MV-4-11 (cell line): ENCODE measurements at places on chromosomes 16 and 17.

DNA sequence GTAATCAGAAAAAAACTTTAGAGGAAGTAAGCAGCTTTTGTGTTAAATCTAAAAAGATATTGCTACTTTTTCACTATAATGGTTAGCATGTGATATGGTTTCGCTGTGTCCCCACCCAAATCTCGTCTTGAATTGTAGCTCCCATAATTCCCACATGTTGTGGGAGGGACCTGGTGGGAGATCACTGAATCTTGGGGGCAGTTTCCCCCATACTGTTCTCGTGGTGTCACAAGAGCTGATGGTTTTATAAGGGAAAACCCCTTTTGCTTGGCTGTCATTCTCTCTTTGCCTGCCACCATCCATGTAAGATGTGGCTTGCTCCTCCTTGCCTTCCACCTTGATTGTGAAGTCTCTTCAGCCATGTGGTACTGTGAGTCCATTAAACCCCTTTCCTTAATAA is 117.1 kb downstream of the KCNJ2 start:
- peak; percentile 16 for DNase-seq

GRCh38 chr17:67160791-67161190 is 84.2 kb downstream of the HELZ start:
- no peak for DNase-seq

DNA sequence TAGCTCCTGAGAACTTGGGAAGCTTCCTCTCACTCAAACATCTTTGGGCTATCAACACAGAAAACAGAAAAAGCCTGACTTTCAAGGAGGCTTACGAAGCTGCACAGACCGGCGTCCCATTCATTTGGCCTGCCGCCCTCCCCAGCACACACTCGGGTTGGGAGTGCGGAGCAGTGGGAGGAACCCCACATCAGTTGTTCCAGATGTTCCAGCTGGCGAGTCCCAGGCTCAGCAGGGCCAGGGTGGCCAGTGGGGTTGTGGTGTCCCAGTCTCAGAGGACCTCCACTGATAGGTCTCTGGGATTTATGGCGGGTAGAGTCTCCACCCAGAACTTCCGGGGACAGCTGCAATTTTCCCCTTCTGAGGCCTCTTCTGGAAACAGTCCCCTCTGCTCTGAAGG is 43.1 kb upstream of the DLX4 start:
- no peak for DNase-seq

GRCh38 chr17:31068291-31068690 is 26.5 kb upstream of the NF1 start:
- DNase-seq: peak; percentile 54

DNA sequence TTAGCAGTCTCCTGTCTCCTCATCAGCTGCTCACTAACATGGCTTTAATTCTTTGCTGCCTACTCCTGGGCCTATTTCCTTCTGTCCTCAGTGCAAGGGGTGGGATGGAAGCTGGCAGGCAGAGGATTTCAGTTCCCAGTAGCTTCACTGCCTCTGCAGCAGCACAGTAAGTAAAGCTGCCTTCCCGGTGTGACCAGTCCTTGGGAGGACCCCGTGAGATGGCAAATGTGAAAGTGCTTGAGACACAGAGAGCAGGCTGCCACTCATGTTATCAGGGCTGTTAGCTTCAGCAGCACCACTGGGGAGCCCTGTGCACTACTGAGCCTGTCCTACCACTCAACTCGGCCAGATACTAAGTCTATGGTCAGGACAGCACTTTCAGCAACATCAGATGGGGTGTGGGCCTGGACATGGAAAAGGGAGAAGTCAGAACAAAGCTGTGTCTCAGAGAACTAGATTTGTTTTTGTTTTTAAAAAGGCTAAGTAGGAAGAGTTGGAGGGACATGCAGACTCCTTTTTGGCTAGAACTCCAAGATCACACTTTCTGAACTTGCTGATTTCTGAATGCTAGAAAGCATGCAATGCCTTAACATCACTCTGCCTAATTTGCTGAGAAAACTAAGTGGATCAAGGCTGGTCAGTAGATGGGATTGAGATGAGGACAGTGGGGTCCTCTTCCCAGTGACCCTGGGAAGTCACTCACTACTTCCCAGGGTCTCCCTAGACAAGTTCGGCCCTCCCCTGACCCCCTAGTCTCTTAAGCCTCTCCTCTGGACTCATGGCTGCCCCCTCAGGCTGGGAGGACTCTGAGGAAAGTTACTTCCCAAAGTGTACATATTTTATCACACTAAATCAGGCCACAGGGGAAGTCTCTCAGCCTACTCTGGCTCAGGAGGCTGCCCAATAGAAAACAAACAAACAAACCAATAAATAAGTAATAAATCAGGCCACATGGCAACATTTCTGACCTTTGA is 1.1 kb downstream of the ACSF2 start:
- DNase-seq: peak; percentile 52

DNA sequence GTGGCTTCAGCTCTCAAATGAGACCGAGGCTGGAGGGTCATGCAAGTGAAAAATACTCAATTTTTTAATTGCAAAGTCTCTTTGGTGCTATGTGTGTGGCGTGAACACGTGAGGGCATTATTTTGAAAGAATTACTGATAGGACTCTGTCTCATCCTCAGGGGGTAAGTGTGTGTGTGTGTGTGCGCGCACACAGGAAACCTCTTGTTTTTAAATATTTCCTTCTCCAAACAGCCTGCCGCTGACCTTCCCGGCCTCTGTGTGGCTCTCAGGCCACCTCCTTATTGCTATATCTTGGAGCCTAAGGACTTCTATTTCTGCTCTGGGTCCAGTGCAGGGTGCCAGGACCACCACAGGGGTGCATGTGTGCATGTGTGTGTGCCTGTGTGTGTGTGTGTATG is 99.7 kb downstream of the CMIP start:
- DNase-seq: peak; percentile 70

GRCh38 chr17:78111016-78111726 is 17.4 kb downstream of the TMC6 start:
- DNase-seq: no peak

GRCh38 chr17:61927208-61928100 is at the start of gene INTS2:
Gene INTS2 (minus strand): TSS chr17:61927982. CDS start chr17:61926644, 1,338 bp downstream.
- peak; percentile 90 for DNase-seq

DNA sequence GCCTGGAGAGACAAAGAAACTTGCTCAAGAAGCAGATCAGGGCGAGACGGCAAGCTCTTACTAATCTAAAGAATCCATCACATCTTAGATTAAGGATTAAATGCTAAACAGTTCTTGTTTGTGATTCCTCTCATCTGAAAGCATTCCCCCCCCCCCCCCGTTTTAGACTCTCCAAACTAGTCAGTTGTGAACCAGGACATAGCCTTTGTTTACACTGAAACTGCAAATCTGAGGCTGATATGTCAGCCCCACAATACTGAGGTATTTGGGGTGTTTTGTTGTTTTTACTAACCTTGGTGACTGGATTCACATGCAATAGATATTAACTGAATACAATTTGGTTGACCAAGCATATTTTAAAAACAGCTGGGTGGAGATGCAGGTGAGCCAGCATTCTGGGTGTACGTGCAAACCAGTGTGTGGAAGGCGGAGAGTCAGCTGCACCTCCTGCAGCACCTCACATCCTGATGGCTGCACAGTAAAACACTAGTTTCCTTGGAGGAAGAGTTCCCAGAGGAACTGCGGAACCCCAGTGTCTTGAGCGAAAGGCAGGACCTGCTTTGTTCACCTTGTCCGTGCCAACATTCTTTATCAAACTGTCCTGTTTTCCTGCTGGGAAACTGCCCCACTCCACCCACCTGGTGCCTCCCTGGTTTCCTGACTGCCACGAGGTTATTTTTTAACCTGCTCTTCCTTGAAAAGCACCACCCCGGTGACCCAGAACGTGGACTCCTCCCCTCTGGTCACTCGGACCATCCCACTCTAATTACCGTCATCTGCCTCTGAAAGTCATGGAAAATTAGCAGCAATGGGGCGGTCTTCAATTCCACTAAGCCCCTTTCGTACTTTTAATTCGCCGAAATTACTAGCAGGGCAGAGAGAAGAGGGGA is 1.2 kb upstream of the YPEL2 start:
- DNase-seq: no peak

DNA sequence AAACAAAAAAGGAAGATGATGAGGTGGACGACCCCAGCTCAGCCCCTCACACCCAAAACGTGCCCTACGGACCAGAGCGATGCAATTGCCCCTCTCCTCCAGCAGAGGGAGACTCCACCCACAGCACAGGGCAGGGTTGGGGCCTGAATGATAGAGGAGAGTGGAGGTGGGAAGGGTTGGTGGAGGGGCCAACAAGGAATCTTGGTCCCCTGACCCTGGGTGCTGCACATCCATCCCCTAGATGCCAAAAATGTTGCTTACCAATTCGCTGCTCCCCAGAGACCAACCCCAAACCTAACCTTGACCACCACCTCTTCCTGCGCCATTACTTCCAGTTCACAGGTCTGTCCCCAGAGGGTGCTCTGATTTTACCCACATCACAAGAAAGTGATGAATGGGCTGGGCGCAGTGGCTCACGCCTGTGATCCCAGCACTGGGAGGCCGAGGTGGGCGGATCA is 12.9 kb downstream of the P2RX5 start:
- DNase-seq: peak; percentile 46

DNA sequence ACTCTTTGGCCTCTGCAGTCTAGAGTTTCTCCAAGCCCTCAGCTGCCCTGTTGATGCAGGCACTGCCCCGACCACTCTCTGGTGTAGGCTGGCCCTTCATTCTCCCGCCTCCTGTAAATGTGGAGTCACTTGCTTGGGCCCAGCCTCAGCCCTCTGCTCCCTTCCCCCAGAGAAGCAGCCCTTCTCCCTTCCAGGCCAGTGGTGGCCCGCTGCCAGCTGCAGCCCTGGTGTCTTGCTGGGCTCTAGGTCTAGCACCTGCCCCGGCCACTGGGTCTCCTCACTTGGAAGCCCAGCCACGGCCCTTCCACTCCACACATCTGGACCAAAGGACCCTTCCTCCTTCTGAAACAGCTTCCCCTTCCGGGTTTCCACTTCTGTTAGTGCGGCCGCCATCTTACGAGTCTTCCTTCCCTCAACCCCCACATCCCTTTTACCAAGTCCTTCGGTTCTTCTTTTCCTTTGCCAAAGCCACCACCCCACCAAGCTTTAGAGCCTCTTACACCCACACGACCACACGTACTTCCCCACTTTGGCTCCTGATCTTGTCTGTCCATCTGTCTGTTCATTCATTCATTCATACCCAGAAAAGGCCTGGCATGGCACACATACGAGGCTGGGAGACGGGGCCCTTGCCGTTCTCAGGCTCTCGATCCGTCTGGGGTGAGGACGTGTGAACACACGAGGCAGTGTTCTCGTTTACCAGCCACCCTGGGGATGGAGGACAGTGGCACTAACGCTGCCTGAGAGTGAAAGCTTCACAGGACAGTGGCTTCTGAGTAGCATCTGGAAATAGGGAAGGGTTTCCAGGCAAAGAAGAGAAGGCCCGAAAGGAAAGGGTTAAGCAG is 68.0 kb downstream of the ABR start:
- peak; percentile 85 for DNase-seq

DNA sequence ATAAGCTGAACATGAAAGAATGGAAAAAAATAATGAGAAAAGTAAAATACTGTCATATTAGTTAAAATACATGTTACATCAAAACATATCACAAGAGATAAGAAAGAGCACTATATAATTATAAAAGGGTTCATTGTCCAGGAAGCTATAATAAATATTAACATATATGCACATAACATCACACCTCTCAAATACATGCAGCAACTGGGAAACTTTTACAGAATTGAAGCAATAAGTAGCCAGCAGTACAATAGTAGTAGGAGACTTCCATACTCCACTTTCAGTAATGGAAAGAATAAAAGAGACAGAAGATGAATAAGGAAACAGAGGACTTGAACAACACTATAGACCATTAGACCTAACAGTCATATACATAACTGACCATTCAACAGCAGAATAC is 90.4 kb downstream of the AHSP start:
- DNase-seq: no peak

GRCh38 chr17:82920150-82920549 is 80.3 kb upstream of the ZNF750 start:
- DNase-seq: no peak

- no peak for DNase-seq
Observed at GRCh38 chr16:69111876-69112230, 6.4 kb downstream of the HAS3 start.

GRCh38 chr16:53094013-53094630 is 39.3 kb downstream of the CHD9 start:
- peak; percentile 90 for DNase-seq

DNA sequence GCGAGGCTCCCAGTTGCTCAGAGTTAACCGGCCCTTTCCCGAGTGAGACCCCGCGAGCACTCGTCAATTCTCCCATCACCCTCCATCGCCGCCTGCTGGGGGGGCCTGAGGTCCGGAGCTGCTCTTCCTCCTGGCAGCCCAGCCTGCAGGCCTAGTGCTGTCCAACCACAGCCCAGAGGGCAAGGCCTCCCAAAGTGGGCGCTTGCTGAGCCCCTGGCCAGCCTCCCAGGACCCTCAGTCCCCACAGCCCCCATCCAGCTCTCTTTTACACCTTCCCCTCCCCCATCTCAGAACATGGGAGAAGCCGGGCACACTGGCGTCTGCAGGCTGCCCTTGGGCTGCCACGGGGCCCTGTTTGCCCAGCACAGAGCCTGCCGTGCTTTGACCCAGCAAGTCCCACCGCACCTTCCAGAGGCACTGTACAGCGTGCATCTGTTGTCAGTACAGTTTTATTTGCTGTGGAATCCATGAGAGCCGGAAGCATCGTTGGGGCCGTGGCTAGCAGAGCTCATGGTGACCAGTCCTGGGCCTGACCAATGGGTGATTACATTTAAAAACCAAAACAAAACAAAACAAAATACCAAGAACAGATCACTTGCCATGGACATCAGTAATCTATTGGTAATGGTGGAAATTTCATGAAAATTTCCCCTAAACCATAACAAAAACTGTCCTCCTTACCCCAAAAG is 96.1 kb upstream of the CBX4 start:
- DNase-seq: no peak

- peak; percentile 78 for DNase-seq
Observed at GRCh38 chr16:23826528-23827045, 9.2 kb upstream of the PRKCB start.

- DNase-seq: no peak
Observed at GRCh38 chr16:22762486-22762885, 51.5 kb upstream of the HS3ST2 start.

DNA sequence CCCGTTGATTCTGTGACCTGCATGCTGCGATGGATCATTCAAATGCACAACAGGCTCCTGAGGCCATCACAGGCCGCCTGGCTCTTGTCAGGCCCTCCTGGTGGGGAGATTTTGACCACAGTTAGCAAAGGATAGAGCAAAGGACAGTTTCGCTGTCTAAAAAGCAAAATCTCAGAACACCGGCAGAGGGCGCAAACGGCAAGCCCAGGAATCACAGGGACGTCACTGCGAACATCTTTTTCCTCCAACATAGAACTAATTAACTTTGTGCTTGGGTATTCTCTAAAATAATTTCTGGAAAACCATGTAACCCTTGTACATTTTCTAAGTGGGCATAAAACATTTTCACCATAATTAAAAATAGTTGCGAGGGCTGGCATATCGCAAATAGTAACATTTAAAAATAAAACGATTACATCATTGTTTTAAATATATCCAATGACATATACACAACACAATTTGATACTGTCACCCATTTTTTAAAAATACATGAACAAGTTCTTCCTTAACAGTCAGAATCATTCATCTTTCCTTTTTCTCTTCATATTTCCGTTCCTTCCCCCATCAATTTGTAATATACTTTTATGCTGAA is 19.7 kb upstream of the SLC47A1 start:
- peak; percentile 59 for DNase-seq
